Cardiac fibroblast (primary cell): ENCODE measurements at places on chromosomes 7 and 10.

DNA sequence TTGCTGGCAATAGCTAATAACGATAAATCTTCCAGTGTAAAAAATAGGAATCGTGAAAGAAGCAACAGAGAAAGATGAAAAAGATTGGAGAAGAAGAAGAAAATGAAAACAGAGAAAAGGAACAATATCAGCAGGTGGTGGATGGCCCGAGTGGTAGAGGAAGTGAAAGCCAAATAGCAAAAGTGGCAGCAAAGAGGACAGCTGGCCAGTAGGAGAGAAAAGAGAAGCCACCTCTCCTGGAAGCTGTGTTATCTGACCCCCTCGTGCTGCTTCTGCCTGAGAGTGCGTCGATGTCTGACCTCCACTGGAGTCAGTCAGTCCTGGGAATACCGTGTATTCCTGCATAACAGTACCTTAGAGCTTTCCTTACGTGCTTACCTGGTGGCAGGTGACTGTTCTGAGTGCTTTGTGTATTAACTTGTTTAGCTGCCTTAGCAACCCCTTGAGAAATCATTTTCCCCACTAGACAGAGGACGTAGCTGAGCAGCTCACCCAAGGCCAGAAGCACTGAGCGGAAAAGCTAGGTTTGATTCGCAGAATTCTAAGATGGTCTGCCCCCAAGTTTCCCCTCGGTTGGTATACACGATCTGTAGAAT, 88.3 kb downstream of the CHN2 start:
- no peak for DNase-seq

DNA sequence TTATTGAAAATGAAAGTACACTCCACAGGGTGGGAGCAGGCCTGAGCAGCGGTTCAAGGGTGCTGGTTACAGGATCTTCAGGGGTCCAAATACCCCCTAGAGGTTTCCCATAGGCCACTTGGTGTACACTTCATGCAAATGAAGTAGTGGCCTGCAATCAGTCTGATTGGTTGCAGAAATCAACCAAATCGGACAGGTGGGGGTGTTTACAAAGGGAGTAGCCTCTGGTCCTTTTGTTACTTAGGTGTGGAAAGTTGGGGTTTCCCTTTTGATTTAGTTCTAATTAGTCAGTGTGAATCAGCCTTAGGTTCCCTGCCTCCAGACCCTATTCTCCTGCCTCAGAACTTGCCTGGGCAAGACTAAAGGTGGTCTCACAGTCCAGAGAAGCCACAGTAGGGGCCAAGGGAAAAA, 49.6 kb downstream of the SYPL1 start:
- no peak for DNase-seq

GRCh38 chr10:130061760-130062159, 48.9 kb downstream of the C10orf143 start:
- DNase-seq, result no peak

GRCh38 chr10:28986117-28986792, 302.6 kb upstream of the LYZL1 start:
- DNase-seq, result peak; percentile 80

GRCh38 chr10:71893258-71893815, 42.3 kb upstream of the PSAP start:
- DNase-seq, result no peak

DNA sequence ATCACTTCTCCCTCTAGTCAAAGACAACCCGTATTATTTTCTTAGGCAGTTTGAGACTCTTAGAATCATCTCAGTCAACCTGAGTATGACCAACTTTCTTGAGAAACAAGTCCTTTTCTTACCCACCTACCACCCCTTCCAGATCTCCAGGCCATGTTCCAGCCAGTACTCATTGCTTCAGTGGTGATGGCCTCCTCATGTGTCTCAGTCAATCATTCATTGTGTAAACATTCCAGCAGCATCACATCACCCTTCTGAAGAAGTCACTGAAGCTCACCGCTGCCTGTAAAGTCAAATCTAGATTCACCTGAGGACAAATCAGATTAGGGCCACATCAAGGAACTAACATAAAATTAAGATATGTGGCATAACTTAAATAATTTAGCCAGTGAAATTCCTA, 467.2 kb upstream of the NRP1 start:
- DNase-seq, result peak; percentile 63

DNA sequence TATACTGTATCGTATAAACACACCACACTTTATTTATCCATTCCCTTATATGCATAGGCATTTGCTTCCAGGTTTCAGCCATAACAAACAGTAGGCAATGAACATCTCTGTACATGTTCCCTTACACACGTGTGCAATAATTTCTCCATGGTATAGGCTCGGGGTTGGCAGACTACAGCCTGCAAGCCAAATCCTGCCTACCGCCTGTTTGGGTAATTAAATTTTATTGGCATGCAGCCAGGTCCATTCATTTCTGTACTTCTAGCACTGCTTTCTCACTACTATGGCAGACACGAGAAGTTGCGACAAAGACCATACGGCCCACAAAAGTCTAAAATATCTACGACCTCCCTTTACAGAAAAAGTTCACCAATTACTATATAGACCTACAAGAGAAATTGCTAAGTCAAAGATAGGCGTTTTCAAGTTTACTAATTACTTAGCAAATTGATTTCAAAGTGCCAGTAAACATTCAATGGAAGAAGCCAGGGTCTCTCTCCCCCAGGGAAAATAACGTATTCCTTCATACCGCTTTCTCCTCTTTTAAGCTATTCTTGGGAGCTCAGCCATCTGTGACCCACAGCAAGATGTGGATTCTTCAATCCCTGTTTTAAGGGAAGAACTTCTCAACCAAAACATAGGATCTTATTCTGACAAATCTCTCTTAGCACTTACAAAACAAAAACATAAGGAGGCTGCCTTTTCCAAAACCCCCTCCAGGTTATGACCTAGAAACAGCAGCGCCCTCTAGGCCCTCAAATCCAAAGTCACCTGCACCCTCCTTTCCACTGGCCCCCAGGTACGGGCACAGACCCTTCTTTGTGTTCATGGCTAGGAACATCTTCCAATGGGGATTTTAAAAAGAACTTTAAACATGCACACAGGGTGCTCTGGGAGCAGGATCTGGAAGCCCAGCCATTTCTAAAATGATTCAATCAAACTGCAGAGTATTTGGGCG, 100.5 kb downstream of the FGFR2 start:
- DNase-seq, result no peak

GRCh38 chr7:142948603-142949002, 9.3 kb downstream of the LLCFC1 start:
- DNase-seq, result no peak

DNA sequence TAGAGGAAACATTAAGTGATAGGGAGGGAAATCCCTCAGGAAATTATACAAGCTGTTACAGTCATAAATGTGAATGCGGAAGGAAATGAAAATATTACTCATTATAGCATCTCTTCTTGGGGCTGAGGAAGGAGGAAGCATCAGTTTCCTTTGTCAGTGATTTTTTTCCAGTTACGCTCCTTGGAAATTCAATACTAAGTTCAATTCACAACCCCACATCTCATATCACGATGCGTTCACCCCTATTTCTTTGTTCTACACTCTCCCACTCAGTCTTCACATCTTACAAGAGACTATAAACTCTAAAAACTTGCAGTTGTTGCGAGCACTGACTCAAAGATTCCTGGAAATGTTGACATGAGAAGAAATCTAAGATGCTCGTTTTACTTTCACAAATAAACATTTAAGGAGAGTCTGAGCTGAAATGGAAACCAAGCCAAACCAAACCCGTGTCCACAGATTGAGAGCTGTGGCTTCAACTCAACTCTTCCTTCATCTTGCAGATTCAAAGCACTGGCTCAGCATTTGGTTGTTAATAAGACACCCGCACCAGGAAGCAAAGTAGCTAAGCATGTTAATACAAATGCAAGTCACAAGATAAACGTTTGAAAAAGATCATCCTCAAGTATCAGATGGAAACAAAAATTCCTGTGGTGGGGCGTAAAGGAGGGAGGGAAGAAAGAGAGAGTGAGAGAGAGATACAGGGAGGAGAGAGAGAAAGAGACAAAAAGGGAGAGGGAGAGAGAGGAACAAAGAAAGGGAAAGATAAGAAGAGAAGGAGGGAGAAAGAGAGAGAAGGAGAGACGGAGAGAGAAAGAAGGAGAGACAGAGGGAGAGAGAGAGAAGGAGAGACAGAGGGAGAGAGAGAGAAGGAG, 150.0 kb upstream of the RSU1 start:
- DNase-seq, result peak; percentile 59

DNA sequence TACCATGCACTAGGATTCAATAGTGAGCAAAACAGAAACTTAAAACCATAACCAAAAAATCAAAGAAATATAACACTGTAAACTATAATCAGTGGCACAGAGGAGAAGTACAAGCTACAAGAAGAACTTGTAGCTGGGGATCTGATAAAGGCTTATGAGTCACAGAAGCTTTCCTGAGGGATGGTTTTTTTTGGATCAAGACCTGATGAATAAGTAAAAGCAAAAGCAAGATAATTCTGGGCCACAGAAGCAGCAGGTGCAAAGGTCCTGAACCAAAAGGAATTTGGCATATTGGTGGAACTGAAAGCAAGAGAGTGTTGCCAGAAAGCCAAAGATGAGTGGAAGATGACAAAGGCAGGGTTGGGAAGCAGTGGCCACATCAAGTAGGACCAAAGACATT, 37.4 kb upstream of the BET1 start:
- peak; percentile 65 for DNase-seq

DNA sequence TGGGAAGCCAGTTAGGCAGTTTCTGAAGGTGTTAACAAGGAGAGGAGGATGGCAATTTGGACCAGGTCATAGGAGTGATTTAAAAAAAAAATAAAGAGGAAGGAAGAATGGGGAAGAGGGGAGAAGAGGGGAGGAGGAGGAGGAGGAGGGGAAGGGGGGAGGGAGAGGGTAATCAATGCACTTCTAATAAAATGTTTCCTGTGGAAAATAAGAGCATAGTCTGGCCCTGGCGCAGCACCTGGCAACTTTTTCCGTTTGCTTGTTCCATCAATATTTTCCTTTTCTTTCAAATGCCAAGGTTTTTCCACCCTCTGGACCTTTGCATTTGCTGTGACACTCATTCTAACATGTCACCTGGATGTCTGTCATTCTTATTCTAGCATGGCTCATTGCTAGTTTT, 308.2 kb downstream of the PPP1R3A start:
- DNase-seq, result no peak

DNA sequence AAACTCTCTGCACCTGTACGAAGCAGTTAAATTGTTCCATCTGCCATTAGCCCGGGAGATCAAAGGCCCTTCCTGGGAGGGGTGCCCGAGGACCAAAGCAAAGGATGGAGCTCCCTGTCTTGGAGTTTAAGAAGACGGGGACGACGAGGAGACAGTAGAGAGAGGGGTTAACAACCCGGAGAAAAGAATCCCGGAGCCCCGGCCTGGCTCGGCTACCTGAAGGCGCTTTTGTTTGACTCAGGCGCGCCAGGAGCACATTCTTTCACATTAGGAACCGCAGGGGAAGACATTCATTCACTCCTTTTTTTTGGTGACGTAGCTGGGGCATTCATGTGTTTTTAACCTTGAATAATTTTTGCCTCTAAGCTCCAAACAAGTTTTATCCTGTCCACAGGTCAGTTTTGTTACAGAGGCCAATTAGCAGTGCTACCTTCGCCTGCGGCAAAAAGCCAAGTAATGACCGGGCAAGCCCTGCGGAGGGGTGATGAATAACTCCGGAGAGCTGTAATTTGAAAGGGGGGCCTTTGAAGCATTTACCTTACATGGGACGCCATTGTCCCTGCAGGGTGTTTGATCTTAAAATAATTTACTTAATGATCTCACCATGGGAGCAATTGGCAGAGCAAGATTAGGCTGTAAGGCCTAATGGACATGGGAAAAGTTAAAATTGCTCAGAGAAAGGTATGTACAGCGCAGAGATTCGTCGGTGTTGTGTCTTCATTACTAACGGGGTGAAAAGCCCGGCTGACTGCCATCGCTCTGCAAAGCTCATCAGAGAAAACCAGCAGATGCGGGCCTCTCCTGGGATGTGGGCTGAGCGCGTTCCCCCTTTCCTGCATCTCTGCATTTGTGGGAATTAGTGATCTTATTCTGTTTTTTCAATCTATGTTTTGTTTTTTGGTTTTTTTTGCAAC, 258.0 kb upstream of the SP4 start:
- no peak for DNase-seq

DNA sequence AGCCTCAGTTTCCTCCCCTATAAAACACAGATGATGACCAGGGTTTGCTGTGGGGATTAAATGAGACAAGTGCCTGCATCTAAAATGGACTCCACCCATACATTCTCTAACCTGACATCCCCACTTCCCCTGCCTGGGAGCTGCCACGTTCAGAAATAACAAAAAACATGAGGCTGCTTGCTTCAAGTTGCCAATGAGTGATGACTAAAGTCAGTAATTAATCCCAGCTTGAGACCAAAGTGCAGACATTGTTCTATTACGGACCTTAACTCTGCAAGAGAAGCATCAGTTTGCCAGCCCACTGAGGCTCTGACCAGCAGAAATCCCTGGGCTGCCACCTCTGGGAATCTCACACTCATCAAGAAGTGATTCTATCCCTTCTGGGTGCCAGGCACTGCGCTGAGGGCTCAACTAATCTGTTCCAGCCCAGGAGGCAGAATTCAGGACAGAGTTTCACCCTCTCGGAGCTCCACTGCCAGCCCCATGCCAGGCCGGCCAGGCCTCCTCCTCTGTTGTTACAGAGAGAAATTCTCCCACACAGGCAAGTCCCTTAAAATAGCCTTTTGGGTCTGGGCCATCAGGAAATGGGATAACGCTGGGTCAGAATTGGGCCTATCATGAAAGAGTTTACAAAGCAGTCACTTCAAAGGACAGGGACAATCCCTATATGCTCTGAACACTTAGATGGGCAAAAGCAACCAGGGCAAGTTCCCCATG, 11.4 kb downstream of the SH3PXD2A start:
- peak; percentile 50 for DNase-seq

- DNase-seq, result no peak
Observed at GRCh38 chr10:86048973-86049372, 317.6 kb downstream of the GRID1 start.

DNA sequence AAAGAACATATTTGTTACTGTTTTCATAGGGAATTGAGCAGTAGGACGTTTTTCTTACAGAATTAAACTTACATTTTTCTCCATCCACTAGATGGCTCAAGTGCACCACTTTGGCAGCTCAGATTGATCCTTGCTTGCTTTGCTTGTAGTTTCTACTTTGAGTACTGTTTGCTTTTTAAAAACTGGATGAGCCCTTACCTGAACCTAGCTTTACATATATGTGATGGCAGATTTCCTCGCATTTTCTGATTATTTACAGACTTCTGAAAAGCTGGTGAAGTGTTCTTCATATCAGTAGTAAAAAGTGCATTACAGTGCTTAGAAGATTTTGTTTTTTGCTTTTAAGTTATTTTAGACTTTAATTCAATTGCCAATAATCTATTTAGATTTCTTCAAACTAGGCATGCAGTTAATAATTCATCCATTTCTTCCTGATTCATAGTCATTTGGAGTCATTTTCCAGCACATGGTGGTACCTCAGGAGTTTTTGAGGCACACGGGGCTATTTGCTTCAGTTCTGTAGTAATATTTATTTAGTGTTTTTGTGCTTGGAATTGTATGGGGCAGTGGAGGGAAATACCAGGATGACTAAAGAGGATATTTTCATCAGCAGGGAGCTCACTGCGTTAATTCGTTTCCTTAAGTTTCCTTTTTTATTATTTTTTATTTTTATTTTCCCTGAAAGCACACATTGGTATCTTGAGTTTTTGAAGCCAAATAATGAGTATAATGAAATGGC, 57.3 kb downstream of the MAPK8 start:
- peak; percentile 87 for DNase-seq
